KG1 (cell line): ENCODE measurements at places on chromosomes 3 and 15.

DNA sequence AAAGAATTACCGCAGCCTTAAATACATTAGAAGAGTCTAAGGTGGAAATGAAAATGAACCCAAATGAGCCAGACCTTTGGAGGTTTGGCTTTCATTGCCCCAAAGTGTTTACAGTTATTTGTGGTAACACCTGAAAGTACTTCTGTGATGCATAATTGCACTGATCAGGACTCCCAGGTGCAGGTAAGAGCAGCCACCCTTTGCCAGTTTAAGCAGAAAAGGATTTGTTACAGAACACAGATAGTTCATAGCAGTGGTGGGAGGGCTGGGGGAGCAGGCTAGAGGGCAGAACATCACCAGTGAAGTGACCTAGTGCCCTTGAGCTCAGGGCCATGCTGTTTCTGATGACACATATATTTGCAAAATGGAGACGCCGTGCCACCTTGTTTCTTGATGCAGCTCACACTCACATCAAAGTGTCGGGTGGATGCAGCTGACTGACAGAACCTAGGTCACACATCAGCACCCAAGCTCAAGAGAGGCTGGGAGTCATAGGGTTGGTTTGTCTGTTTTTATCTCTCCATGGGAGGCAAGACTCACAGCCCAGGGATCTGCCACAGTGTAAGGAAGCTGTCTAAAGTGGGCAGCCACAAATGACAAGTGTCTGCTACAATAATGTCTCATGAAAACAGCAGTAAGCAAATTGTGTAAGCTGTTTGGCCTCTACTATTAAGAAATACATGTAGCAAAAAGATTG is 49.1 kb downstream of the NEK11 start:
- no peak for DNase-seq

DNA sequence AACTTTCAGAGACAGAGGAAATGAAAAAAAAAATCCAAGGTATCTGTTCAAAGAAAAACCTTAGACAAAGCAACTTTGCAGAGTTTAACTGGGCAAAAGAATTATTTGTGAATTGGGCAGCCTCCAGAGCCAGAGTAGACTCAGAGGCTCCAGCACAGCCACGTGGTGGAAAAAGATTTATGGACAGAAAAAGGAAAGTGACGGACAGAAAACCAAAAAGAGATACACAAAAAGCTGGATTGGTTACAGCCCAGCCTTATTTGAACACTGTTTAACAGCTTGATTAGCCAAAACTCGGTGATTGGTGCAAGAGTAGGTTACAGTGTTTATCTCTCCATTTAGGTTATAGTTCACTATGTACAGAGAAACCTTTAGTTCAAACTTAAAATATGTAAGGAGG is 23.7 kb upstream of the GPD1L start:
- DNase-seq = no peak

DNA sequence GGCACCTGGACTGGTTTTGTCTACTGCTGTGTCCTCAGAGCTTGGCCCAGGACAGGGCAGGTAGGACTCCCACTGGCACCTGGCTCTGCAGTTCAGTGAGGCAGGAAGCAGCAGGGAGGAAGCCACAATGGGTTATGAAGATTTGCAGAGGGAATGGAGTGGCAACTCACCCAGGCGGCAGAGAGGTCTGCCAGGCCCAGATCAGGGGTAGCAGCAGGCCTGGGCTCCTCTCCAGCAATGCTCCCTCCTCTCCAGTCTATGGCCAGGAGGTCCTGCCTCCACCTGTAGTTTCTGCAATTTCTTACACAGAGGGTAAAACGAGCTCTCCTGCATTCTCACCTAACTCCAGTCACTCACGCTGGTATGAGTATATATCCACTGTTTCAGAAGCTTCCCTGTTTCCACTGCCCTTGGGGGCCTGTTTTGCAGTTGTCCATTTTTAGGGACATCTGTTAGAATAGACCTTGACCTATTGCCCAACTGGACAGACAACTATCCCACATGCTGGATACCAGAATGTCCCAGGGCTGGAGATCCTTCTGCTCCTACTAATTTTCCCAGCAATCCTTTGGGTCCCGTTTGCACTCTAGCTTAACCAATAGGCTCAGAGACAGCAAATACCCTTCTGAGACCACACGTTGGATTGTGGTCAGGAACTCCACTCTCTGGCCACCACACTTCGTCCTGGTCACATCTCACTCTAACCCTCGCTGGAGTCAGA is 35.2 kb downstream of the HMCES start:
- no peak for DNase-seq

DNA sequence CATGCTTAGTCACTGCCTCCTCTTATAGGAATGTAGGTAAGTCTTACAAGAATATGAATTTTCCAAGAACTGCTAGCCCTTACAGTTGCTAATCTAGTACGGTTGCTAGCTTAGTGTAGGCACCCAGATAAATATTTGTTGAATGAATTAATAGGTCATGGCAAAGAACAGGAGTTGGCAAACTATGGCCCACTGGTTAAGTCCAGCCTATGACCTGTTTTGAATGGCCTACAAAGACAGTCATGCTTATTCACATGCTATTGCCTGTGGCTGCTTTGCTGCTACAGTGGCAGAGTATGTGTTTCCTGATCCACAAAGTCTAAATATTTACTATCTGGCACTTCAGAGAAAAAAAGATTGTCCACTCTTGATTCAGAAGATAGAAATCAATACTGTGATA is 631.8 kb downstream of the AGBL1 start:
- DNase-seq = no peak

DNA sequence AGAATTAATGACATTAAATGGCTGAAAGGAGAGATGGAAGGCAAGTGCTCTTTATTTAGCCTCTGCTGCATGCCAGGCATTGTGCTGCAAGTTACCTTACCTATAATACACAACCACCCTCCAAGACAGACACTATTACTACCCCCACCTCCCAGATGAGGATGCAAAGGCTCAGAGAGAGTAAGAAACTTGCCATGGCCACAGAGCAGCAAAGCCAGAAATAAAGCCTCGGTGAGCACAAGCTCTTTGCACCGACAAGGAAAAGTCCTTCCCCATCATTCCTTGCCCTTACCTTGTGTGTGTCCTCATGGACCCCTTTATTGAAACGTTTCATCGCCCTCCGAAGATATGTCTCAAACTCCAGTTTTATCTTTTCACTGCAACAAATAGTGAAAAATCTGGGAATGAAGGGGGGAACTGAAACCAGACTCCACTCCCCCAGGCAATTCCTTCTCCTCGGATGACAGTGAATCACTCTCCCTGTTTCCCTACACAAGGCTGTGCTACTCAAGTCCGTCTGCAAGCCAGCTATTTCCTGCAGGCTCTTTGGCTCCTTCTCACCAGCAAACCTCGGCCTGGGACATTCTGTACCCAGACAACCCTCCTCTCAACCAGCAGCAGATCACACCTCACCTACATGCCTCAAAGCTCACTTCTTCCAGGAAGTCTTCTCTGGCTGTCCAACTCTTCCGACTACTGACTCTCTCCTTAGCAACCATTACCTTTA is 11.4 kb downstream of the XPC start:
- no peak for DNase-seq

GRCh38 chr15:78148392-78149067 is 632 bp upstream of the IDH3A start:
- no peak for DNase-seq

- no peak for DNase-seq
Observed at GRCh38 chr15:100054539-100054938, 287.2 kb downstream of the ADAMTS17 start.

DNA sequence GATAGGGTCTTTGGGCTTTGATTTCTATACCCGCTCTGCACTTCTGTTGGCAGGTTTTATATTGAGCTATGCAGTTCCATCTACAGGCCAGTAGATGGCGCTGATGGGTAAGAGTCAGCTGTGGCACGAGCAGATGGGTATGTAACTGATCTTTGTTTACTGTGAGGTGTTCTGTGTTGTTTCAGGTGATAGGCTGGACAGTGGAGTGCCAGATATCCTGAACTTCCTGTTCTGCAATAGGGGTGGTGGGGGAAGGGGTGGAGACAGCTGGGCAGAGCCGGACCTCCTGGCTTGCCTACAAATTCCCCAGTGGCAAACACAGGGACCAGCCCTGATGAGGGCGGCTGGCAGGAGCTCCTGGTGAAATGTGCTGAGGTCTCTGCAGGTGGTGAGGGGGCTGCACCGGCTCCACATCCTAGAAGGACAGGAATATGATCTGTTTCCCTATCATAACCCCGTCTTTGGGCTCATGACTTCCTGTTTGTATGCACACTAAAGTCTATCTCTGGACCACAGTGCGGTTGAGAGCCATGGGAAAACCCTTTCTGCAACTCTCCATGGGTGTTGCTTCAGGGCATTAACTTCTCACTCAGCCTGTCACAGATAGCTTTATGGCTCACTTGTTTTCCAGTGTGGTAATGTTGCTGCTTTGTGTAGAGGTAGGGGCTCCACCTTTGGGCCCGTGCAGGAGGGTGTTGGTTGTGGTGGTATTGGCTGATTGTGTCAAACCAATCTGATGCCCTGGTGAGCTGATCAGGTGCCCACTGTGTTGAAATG is 13.4 kb upstream of the FAM98B start:
- peak; percentile 23 for DNase-seq

DNA sequence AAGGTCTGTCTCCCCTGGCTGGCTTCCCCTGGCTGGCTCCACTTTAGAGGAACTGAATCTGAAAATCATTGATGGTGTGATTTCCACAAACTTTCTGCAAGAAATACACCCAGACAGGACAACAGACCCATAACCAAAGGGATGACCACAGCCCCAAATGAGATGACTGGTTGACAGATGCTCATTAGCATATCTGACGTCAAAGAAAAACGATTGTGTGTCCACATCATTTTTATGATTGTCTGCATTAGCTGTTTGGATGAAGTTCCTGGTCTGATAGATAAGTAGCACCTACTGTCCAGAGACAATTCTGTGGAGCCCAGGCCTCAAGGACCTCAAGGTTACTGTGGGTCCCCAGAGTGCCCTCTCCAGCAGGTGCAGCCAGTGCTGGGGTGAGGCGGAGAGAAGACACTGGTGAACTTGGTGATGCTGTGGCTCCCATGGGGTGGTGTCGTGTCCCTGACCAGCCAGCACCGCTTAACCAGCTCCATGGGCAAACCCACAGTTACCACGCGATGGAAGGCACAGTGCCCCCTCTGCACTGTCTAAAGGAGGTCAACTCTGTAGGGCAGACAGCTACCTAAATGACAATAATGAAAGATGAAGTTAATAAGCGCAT is 127.4 kb downstream of the NSMCE3 start:
- no peak for DNase-seq

DNA sequence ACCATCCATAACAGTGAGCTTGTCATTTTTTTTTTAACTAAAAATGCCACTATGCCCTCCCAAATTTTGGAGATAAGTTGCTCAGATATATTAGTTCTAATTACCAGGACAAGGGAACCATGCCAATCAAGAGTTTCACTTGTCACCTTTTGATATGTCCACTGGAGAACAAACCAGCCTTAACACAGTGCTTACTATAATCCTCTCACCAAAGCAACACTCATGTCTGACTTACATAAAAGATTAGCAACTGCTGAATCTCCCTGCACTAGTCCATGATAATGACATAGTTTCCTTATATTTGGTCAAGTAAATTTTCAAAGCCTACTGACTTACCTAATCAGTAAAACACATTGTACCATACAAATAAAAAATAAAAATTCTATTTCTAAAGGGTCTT is 44.4 kb downstream of the TTBK2 start:
- no peak for DNase-seq

DNA sequence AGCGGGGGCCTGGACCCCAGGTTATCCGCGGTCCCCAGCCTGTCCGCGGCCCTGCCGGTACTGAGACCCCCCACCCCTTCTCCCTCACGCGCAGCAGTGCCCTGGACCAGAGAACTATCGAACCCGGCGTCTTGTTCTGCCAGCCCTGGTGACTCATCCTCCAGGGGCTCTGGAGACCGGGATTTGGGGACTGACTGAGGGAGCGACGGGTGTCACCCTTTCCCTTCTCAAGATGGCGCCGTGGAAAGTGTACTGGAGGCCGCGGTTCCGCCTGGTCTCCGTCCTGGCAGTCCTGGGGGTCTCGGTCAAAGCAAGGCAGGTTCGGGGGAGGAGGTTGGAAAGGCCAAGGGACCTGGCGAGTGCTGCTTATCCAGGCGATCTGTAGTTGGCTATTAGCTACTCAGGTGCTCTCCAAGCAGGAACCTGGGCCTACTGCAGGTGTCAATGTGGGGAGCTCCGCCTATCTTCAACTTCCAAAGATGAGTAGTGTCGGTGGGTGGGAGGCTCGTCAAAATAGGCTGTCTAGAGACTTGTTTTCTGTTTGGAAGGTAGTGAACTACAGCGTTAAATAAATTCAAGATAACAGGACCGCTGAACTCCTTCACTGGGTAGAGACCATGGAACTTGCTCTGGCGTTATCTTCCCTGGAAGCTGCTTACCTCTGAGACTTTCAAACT is 790 bp downstream of the RAB5A start:
- no peak for DNase-seq

GRCh38 chr15:92921215-92922131 is 21.3 kb downstream of the CHD2 start:
- no peak for DNase-seq

GRCh38 chr3:195468391-195468776 is 25.6 kb upstream of the ACAP2 start:
- no peak for DNase-seq

DNA sequence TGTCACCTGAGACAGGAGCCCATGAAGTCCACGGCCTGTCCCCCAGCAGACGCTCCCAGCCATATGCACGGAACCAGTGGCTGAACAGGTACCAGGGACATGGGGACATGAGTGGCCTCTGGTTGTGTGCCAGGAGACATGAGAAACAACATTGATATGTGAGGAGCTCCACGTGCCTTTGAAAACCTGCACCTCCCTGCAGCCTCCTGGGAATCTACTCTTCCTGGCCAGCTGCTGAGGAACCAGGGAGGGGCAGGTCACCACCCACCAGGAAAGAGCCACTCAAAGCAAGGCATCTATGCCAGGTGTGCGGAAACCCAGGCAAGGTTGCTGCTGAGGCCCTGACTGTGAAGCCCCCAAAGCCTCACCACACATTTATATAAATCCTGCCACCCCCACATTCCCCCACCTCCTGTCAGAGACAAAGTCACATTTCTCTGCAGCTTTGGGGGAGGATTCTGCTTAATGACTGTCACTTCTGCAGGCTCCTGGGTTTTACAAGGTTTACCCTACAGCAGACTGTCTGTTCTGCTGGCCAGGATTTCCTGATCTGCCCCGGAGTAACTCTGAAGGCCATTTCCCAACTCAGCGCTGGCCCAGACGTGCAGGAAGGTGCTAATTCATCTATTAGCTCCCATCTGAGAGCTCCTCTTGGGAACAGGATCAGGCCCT is 110.8 kb downstream of the ADCY5 start:
- no peak for DNase-seq

GRCh38 chr3:12724794-12725193 is 34.3 kb downstream of the TMEM40 start:
- no peak for DNase-seq

- DNase-seq = no peak
Observed at GRCh38 chr15:33729653-33730052, 238.6 kb upstream of the CHRM5 start.

DNA sequence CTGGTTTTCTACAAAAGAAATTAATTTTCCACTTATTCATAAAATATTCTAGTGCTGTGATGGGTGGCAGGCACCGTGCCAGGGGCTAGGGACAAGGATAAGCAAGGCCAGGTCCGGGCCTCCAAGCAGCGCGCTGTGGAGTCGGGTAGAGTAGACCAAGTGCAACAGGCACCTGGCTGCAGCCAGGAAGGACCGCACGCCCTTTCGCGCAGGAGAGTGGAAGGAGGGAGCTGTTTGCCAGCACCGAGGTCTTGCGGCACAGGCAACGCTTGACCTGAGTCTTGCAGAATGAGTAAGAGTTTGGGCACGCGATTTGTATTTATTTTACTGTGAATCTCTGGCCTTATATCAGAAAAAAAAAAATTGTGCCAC is at the start of gene CASR:
Gene CASR, plus strand, starts transcription at position 148 of the 372 bp plus-strand sequence. CDS start 70,522 bp downstream, outside the sequence.
- DNase-seq = no peak
